Activated CD8-positive, alpha-beta memory T cell treated with anti-CD3 and anti-CD28 coated beads, Interleukin-2, amount 10 ng/mL, durations not matched to agents 7 days and 5 days (primary cell): ENCODE measurements at places on chromosomes 6 and 20. TPM values are rescaled to one million over a fixed set of nuclear protein-coding genes. Genes with fewer than 3 reads are reported as not detected.
A peak's percentile ranks its signal among the peaks of the same experiment; 100 is the strongest.

DNA sequence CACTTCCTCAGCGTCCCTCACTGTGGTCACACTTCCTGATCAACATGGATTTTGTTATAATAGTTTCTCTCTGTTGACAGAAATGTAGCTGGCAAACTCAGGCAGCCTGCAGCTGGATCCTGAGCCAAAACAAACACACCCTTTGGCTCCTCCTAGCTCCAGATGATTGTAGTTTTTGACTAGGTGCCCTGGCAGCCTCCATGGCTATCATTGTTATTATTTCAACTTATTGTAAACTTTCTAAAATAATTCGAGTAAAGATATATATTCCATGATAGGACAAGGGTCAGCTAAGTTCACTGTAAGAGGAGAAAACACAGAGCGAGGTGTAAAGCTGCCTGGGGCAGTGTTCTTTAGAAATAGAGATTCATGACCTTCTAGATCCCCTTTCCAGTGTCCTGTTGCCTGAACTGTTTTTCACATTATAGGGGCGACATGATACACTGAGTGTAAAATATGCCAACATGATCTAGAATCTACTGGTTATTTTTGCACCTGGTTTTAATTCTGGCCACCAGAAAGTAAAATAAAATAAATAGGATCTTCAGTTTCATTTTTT is 98.2 kb upstream of the HDGFL1 start:
- no peak overlapping the region for H3K4me3 ChIP-seq
- no peak overlapping the region for H3K27ac ChIP-seq
- H3K4me1 ChIP-seq, result no peaks in the 10 kb centered on the region
- DNase-seq, result no peak
- H3K36me3 ChIP-seq, result no peaks in the 10 kb centered on the region
- H3K27me3 ChIP-seq, result no peaks in the 10 kb centered on the region

DNA sequence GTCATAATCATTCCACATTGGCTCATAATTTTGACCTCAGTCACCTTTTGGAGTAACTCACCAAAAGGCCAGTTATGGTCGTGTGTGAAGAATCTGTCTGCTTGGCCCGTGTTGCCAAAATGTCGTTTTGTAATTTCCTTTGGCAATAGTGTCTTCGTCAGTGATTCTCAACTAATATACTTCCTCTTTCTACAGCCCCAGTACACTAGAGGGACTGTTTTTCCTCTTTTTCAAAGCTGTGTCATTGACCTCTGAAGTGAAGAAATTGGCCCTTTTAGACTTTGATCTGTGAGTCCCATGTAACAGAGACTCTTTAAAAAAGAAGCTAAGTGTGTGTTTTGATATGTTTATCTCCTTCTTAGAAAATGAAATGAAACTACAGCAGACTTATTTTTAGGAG is 5.2 kb downstream of the FOXO3 start:
- H3K4me3 ChIP-seq, result peak overlapping the region; percentile 3
- H3K27ac ChIP-seq, result peak overlapping the region; percentile 66
- peaks cover 61% of the 10 kb centered on the region for H3K4me1 ChIP-seq

- peaks cover 33% of the 10 kb centered on the region for H3K4me1 ChIP-seq
- H3K27ac ChIP-seq, result peak overlapping the region; percentile 5
- H3K4me3 ChIP-seq, result no peak overlapping the region
- peaks cover 5% of the 10 kb centered on the region for H3K27me3 ChIP-seq
- DNase-seq, result no peak
- H3K36me3 ChIP-seq, result no peaks in the 10 kb centered on the region
These were observed 70.0 kb downstream of the CEBPB start for GRCh38 chr20:50260479-50261221.

DNA sequence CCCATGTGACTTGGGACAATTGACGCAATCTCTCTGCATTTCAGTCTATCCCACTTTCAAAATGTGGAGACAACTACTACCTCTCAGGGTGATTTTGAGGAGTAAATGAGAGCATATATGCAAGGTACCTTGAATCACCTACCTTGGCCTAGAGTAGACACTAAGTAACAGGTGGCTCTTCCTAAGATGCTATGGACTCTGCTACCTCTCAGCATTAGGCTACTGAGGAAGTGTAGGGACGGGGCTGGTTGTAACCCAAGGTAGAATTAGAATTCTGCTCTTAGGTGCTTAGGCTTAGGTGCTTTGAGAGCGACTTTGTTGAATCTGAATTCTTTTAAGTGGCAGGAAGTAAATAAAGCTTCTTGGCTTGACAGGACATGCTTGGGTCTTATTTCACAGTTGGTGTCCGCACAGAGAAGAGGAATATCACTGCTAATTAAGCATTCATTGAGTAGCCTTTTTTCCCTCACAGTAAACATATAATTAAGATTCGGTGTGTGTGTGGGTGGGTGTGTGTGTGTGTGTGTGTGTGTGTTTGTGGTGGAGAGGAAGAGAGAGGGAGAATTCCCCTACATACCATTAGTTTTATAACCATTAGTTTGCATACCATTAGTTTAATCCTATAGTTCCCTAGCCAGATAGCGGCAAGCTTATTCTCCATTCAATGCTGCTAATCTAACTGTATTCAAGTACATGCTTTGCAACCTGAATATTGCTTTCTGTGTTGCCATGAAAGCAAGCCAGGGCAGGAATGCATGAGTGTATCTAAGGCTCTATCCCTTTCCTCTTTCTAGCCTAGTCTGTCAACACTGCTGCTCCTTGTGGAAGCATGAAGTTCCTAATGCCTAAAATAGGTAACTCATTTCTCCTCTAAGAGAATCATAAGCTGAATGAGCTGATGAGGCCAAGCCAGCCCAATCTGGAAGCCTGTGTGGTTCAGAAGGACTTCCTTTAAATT is 112.5 kb downstream of the IPCEF1 start:
- peak overlapping the region; percentile 91 for H3K4me3 ChIP-seq
- H3K27me3 ChIP-seq, result no peaks in the 10 kb centered on the region
- H3K4me1 ChIP-seq, result peaks cover 71% of the 10 kb centered on the region

DNA sequence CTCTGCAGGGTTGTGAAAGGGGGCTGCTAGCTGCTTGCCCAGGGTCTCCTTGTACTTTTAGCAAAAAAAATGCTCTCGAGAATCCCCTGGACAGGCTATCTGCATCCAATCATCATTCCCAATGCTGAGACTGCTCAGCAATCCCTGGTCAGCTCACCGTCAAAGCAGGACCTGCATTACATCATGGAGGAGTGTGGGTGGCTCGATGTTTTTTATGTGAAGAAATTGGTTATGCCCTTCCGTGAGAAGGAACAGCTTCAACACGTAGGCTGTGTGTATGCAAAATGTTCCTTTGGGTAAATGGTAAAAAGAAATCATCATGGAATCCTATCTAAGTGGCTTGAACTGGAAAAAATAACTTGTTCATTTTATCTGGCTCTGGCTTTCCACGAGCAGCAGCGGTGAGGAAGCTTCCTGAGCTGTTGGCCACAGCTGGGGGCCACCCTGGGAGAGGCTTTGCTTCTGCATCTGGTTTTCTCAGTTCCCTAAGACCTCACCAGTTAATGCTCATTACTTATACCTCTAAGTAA is 111.4 kb downstream of the FYN start:
- H3K36me3 ChIP-seq, result peaks cover 38% of the 10 kb centered on the region
- H3K4me1 ChIP-seq, result peaks cover 94% of the 10 kb centered on the region
- H3K27me3 ChIP-seq, result no peaks in the 10 kb centered on the region
- no peak for DNase-seq
- peak overlapping the region; percentile 99 for H3K27ac ChIP-seq
- peak overlapping the region; percentile 75 for H3K4me3 ChIP-seq

COX4I2 gene
- not detected for total RNA-seq

DNA sequence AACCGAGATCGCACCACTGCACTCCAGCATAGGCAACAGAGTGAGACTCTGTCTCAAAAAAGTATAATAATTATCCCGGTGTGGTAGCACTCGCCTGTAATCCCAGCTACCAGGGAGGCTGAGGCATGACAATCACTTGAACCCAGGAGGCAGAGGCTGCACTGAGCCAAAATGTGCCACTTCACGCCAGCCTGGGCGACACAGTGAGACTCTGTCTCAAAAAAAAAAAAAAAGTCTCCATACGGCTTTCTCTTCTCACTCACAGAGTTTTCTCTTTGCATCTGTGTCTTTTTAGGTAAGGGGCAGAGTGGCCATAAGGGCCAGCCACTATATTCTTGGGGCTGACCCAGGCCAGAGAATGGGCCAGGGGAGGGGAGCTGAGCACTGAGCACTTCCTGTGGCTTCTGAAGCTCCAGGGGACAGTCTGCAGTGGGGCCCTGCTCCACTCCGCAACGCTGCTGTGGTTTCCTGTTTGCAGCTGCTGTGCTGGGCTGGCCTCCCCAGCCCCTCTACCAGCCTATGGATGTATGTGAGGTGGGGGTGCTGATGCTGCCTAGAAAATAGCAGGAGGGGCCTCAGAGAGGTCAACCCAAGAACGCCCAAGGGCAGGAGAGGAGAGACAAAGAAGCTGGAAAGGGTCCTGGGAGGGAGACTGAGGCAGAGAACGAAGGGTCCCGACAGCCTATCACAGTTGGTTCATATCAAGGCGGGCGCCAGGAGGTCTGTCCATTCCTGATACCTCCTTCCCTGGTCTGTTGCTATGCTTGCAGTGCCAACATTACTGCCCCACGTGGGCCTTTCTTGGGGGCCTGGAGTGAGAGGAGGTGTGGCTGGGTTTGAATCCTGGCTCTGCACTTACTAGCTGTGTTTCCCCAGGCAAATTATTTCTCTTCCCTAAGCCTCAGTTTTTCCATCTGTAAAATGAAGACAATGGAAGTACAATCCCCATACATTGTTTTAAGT is 16.0 kb downstream of the SLA2 start:
- H3K27ac ChIP-seq, result peak overlapping the region; percentile 96
- peaks cover 61% of the 10 kb centered on the region for H3K36me3 ChIP-seq
- H3K4me1 ChIP-seq, result peaks cover 64% of the 10 kb centered on the region
- no peaks in the 10 kb centered on the region for H3K27me3 ChIP-seq
- peak overlapping the region; percentile 64 for H3K4me3 ChIP-seq
